ENCODE measurements at places on chromosomes 2 and 18. TPM values are rescaled to one million over a fixed set of nuclear protein-coding genes. Genes with fewer than 3 reads are reported as not detected.

DNA sequence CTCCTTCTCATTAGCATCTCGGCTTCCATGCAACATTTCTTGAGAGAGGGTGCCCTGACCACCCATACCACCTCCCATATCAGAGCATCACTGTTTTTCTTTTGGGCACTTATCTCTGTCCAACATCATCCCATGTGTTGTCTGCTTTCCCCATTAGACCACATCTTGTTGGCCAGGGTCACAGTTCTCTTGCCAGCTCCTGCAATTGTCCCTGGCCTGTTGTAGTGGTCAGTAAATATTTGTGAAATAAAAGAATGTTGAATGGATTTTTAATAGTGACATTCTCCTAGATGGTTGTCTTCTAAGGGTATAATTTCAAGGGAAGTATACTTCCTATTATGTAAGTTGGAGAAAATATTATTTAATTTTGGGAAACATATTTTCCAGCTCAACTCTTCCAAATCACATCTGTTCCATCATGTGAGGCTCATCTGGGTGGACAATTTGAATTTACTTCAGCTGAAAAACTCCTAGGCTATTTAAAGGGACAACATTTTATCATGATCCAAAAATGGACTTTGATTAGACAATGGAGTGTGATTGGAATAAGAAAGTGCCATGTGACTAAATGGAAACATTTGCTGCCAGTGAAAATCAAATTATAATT, 83.0 kb downstream of the MOGAT1 start:
- no peak for DNase-seq

MARCO gene
- 3.7 TPM for total RNA-seq

IFIH1 gene
- total RNA-seq, result 21.1 TPM

GRCh38 chr2:23293063-23293462, 91.9 kb upstream of the KLHL29 start:
- DNase-seq, result peak; percentile 22

ASB18 gene
- not detected for total RNA-seq

KCNE4 gene
- total RNA-seq, result 0.42 TPM

- DNase-seq, result no peak
Measured at GRCh38 chr2:64749446-64749845, 95.7 kb upstream of the SERTAD2 start.

DNA sequence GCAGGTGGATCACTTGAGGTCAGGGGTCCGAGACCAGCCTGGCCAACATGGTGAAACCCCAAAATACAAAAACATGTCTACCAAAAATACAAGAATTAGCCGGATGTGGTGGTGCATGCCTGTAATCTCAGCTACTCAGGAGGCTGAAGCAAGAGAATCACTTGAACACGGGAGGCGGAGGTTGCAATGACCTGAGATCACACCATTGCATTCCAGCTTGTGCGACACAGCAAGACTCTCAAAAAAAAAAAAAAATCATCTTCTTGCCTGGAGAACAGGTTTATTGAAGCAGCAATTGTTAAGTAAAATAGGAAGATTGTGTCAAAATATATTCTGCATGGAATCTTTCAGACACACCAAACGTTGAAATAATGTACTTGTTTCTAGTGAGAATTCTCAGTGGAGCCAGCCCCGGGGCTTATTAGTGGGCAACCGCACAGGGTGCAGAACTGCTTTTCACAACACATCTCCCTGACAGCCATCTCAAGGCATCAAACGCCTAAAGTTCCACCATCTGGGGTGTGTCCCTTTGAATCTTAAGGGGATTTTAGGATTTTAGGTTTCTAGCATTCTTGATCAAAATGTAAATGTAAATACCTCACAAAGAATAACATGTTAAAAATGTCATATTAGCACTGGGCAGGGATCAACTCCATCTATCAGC, 28.6 kb upstream of the PPP4R1 start:
- DNase-seq, result no peak

GRCh38 chr18:8602040-8602439, 7.2 kb upstream of the RAB12 start:
- no peak for DNase-seq

DNA sequence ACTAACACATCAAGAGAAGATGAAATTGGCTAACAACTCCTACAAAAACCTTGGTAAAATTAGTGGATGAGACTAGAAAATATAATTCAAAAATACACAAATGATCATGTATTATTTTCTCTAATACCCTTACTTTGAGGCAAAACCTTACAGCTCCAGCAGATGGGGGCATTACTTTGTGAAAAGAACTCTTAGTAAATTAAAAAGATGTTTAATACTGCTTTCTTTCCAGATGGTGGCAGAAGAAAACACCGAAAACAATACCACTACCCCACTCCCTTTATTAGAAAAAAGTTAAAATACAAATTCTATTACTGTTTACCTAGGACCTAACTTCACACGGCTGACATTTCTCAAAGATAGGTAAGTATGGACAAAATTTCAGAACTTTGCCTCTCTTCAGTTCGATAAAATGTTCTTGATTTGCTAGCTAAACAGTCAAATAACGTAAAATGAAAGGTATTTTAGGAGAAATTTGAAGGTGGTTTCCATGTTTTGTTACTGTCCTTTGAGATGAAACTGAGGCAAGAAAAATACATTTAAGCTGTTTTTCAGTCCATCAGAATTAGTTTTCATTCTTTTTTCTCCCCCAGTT, 30.6 kb downstream of the ORC4 start:
- DNase-seq, result no peak

GRCh38 chr18:23981369-23981980, 33.1 kb upstream of the TTC39C start:
- no peak for DNase-seq

ANKRD30B gene
- total RNA-seq, result not detected

SYT4 gene
- 1.2 TPM for total RNA-seq

ATAD2B gene
- 21.7 TPM for total RNA-seq

DNA sequence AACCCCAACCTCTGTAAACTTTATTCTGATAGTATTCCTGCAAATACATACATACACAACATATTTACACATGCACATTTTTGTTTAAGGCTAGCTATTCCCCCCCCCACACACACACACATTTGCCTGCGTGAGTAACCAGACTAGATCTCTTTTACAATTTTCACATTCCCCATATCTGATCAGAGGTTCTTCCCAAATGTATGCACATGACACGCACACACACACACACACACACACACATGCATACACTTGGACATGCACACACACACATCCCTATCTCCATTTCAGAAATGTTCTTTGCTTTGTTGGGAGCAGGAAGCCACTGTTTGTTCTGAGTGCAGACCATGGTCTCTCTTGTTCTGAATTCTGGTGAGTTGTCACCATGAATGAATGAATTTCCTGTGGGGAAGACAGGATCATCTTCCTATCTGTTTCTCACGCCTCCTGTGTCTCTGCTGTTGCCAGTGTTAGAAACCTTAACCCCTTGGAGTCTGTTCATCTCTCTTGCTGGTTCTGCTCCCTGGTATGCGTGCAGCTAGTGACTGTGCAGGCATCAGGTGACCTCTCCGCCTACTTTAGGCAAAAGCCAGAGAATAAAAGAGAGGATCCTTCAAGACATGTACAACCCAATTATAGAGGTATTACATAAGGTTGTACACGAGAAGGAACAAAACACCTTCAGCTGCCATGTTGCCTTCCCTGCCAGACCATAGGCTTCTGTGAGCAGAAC, 251.0 kb upstream of the RAB12 start:
- no peak for DNase-seq

DNA sequence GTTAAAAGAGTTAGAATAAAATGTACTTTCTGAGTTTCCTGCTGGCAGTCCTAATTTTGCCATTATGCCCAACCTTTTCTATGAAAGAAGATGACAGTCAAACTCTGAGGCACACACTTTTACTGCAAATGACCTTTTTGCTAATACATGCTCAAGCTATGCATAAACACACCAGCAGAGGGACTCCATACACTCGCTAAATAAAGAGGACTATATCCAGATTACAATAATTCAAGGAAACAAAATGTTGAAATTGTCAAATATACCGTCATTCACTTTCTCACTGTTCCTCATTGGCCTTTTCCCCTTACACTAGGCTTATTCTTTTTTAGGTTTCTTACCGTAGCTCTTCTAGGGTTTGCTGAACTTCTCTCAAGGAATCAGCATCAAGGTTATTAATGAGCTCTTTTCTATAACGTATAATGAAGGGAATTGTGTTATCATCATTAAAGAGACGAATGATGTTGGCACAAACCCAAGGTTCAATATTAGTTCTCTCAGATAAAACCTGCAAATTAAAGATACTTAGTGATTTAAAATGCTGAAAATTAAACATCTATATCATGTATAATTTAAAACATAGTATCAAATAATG, 25.7 kb downstream of the SRBD1 start:
- DNase-seq, result peak; percentile 35

GRCh38 chr2:224382973-224383555, 18.8 kb downstream of the FAM124B start:
- no peak for DNase-seq

DNA sequence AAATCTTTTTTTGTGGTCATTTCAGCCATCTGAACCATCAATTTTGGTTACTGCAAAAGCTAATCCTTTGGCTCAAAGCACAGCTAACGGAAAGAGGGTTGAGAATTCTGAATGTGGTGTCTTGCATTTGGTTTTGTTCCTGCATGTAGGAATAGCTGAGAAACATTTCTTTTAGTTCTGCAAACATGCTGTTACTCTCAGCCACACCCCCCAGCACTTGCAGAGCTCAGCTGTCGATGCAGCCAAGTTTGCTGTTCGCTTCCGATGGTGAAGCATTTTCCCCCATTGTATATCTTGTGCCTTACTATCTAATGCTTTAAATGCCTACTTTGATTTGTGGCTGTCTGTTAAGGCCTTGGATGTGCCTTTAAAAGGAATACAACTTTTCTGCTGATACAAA, 294.9 kb upstream of the FANCL start:
- DNase-seq, result no peak

DNA sequence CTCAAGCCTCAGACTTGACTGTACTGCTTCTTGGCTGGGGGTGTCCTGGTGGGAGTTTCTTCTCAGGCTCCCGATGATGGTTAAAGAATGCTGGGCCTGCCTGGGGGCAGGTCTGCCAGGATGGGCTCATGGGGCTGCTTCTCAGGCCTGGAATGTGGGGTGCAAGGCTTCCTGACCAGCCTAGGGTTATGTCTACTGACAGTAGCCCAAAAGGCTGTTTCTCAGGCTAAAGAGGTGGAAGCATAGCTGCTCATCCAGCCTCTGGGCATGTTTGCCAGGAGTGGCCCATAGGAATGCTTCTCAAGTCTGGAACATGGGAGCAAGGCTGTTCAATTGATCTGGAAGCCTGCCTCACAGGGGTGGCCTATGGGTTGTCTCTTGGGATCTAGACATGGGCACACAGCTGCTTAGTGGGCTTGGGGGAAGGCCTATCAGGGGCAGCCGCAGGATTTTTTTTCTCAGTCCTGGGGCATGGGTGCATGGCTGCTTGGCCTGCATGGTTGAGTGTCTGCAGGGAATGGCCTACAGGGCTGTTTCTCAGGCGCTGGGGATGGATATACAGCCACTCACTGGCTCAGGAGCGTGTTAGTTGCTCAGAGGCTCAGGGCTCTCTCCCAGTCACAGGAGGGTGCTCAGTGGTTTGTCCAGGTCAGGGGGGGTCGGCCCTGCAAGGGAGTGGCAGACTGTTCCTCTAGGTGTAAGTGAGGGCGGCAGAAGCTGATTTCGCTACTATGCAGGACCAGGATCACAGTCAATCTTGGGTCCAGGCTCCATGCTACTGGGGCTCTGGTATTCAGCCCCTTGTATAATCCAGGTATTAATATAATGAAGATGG, 617.3 kb upstream of the REG3G start:
- no peak for DNase-seq

GNLY gene
- total RNA-seq, result 4.7 TPM
